Activated naive CD4-positive, alpha-beta T cell treated with anti-CD3 and anti-CD28 coated beads for 36 hours (primary cell): ENCODE measurements at places on chromosomes 12 and 14. TPM values are rescaled to one million over a fixed set of nuclear protein-coding genes. Genes with fewer than 3 reads are reported as not detected.

Gene POTEG
- total RNA-seq = not detected

Gene ANP32D
- not detected for total RNA-seq

DNA sequence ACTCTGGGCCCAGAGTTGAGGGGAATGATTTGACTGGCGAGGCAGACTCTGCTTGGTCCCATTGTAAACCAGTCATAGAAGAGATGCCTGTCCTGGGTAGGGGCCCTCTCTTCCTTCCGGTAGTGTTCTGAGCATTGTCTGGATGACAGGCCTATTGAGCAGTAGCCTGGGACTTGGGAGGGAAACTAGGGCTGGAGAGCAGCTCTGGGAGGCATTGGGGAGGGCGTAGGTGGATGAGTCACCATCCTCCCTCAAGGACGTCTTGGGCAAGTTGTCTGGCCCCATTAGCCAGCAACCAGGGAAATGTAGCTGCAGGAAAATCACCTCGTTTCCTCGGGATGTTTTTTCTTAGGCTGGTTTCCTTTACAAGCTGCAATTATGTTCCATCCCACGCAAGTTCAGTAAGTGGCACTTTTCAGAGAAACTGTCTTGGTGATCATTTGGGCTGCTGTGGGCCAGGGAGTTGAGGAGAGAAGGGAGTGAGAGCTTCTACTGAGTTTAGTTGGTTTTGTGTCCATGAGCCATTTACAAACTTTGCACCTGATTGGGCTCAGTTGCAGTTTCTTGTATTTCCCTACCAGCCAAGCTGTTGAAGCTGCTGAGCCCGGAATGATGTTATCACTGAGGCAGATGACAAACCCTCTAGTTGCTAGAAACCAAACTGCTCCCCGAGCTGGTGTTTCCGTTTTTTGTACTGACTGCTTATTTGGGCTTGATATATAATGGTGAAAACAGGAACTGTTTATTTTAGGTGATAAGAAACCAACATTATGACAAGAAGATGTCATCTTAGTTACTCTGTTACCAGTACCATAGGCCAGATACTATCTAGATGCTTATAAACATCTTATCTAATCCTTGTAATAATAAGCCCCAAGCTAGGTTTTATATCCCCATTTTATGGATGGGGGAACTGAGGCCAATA, 147.6 kb downstream of the CHST11 start:
- no peaks in the 10 kb centered on the region for H3K27me3 ChIP-seq
- peak; percentile 60 for DNase-seq
- no peaks in the 10 kb centered on the region for H3K36me3 ChIP-seq
- H3K4me3 ChIP-seq = no peak overlapping the region

DNA sequence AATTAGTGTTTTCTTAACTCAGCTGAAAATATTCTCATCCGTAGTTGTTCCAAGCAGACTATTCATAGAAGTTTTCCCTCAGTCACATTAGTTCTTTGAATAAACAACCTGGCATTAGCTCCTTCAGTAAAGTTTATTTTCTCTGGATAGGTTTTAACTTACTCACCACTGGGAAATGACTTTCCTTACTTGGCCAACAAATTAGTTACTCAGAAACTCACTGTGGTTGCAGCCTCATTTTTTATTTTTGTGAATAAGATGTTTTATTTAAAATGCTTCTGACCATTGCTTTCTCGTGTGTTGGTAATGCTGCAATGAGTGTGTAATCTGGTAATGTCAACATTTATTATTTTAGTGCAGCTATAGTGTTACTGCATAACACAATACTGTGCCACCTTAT, 74.9 kb downstream of the NOVA1 start:
- no peaks in the 10 kb centered on the region for H3K27me3 ChIP-seq
- no peak overlapping the region for H3K27ac ChIP-seq
- H3K4me3 ChIP-seq = no peak overlapping the region

- no peak overlapping the region for H3K27ac ChIP-seq
- no peaks in the 10 kb centered on the region for H3K36me3 ChIP-seq
- no peaks in the 10 kb centered on the region for H3K27me3 ChIP-seq
- no peak overlapping the region for H3K4me3 ChIP-seq
- H3K4me1 ChIP-seq = peaks cover 9% of the 10 kb centered on the region
Measured at GRCh38 chr14:90455100-90455571, 58.3 kb downstream of the CALM1 start.
